HEK293T (cell line): ENCODE measurements at places on chromosomes 7 and 10.

- no peak for DNase-seq
These were observed 3.9 kb downstream of the DOCK1 start for GRCh38 chr10:126909147-126909546.

DNA sequence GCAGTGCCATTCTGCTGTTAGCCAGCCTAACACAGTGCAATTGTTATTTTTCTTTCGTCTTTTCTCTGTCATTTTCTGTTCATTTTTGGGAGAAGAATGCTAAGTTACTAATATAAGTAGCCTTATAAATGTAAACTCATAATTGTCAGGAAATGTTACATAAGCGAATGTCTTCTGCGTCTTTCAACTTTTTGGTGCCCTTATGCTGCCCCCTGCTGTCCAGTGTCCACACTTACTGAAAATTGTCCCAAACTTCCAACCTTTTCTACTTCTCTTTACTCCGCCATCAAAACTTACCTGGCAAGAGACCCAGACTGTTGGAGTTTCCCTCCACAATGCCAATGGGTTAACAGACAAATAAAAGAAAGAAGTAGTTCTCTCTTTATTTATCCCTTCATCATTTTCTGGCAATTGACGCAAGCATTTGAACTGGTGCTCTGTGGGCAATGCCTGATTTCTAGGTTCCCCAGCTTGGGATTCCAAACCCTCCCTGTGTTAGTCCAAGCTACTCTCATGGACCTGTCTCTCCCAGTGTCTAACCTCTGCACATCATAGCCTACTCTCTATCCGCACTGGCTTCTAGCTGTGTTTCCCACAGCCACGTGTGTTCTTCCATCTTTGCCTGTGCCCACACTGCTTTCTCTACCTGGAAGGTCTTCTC is 21.0 kb upstream of the EPC1 start:
- DNase-seq: peak; percentile 34

GRCh38 chr10:69878951-69879350 is 77.2 kb downstream of the COL13A1 start:
- no peak for DNase-seq

- no peak for DNase-seq
These were observed 215.8 kb downstream of the MAD1L1 start for GRCh38 chr7:2016761-2017480.

- no peak for DNase-seq
These were observed 92.0 kb upstream of the PAX2 start for GRCh38 chr10:100653238-100653956.

- no peak for DNase-seq
These were observed 533.3 kb upstream of the GHITM start for GRCh38 chr10:83605783-83606630.

DNA sequence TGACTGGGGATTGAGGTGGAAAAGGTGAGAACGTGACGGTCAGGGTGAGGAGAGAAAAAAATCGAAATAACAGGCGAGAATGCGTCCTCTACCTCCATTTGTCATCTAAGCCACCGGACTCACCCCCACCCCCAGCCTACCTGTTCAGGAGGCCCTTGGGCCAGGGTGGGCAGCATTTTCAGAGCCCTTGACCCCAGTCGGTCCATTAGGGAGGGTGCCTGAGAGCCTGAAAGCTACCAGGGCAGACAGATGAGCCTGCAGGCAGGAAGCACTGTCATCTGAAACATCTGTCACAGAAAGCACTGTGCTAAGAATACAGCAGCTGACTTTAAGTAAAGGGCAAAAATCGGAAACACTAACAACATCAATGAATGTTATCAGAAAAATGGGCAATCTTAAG is 47.0 kb downstream of the MAD1L1 start:
- DNase-seq: no peak

DNA sequence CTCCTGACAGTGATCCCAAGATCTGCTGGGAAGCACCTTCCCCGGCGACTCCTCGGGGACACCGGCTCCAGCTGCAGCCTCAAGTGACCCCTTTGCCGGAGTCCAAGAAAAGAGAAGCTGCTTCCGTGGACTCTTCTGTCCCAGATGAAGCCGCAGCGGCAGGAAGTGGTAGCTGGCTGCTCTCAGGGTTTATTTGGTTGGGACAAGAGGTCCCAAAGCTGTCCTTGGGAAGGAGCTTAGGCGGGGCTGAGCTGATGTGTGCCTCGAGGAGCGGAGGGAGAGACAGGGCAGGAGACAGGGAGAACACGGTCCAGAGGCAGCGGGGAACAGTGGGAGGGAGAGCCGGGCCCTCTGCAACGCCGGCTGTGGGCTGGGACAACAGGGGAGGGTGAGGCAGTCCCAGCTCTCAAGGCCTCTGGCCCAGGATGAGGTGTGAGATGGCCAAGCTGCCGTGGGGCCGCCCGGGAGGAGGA is 13.1 kb upstream of the FAM20C start:
- no peak for DNase-seq

DNA sequence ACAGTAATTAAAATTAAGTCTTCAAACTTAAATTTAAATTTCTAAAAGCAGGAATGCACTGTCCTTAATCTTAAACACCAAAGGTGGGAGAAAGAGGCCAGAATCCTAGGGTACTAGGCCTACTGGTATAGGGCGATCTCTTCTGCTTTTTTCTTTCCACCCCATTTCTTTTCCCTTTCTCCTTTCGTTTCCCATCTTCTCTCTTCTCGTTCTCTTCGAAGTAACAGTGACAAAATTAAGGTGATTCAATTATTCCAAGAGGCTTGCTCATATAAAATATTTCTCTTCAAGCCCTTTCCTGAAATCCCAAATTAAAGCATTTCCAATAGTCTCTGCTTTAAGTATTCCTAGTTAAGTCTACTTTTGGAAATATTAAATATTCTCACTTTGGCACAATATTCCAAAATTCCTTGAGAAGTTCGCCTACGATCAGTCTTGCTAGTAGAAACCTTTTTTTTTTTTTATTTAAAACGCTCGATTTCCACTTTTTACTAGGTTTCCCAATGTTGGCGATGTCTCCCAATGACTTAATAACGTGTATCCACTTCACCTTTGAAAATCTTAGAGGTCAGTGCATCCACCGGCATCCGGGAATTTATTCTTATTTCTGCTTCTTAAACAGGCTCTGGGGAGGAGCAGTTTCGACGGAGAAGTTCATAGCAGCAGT is 765 bp upstream of the LCOR start:
- DNase-seq: no peak

DNA sequence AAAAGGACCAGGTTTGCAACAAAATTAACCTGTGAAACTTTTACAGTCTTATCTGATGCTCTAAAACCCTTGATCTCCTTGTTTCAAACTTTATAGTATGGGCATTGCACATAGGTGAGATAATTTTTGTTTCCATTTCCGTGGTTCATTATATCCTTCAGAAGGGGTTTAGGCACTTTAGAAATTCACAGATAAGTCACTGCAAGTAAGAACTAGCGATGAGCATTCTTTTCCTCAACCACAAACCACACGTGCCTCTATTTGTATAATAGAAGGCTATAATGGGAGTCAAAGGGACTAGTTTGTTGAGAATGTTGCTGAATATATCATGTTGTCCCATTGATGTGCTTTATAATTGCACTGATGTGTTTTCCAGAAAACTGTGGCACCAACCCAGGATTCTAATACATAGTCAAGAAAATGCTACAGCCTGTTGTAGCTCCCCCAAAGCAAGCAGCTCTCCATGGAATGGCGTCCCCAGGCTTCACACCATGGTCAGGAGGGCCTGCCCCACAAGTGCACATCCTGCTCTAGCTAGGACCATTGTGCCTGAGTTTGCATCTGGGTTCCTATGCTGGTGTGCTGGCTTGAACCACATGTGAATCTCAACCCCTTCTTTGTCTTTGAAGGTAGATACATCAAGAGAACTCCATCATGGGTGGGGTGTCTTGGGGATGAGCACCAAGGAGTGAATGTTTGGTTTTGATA is 14.0 kb upstream of the ATXN7L1 start:
- no peak for DNase-seq

DNA sequence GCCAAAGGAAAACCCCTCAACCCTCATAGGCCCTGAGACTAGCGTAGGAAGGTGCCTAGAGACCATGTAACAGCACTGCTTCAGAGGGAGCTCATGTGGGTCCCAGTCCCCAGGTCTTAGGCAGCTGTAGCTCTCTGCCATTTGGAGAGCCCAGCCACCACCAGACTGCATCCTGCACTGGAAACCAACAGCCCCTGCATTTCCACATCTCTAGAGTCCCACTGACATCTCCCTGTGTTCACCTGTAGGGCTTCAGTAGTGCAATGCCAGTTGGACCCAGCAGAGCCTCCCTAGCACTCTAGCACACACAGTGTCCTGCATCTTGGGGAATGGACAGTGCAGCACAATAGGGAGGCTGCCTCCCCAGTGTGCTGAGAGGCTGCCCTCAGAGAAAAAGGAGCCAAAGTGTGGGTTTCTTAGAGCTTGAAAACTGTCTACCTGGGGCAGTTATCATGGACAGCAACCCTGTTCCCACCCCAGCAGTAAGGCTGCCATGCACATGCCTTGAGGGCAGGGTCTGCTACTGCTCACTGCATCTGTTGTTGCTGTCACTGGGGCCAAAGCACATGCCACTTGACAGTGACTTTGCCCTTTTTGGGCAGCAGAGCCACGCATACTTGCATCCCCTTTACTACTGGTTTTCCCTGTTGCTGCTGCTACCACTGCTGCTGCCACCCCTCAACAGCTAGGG is 46.7 kb upstream of the ANTXRL start:
- no peak for DNase-seq

GRCh38 chr10:133131734-133132472 is 28.1 kb upstream of the KNDC1 start:
- no peak for DNase-seq

DNA sequence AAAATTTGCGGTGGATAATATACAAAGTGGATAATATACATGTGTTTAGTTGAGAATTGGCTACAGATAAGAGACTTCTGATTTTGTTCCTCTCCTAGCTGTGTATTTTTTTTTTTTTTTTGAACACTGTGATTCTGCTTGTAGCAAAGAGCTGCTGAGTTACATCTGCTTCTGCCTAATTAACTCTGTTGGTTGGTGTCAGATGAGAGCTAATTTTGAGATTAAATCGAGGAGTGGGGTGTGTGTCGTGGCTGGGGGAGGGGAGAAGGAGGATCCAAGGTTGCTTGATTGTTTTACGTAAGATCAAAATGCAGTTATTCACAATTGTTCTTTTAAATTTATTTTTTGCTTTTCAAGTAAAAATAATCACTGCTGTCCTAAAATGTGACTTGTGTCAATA is 11.3 kb downstream of the KAT6B start:
- DNase-seq: no peak

DNA sequence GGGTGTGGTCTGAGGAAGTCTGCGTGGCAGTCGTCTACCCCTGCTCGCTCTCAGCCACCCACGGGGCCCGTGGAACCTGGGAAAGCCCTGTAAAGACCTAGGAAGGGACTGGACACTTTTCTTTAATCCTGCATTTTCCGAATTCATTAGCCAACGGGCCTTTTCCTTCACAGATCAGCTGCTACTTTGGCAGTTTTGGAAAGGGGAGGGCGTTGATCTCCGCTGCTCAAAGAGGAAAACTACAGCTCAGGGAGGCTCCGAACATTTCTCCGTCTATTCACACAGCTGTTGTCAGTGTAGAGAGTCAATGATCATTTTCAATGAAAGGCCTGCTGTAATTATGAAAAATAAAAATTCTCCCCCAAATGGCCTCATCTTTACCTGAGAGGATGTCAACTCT is 450.1 kb upstream of the MKI67 start:
- DNase-seq: no peak

GRCh38 chr7:151794508-151795167 is 82.3 kb downstream of the PRKAG2 start:
- DNase-seq: peak; percentile 51

DNA sequence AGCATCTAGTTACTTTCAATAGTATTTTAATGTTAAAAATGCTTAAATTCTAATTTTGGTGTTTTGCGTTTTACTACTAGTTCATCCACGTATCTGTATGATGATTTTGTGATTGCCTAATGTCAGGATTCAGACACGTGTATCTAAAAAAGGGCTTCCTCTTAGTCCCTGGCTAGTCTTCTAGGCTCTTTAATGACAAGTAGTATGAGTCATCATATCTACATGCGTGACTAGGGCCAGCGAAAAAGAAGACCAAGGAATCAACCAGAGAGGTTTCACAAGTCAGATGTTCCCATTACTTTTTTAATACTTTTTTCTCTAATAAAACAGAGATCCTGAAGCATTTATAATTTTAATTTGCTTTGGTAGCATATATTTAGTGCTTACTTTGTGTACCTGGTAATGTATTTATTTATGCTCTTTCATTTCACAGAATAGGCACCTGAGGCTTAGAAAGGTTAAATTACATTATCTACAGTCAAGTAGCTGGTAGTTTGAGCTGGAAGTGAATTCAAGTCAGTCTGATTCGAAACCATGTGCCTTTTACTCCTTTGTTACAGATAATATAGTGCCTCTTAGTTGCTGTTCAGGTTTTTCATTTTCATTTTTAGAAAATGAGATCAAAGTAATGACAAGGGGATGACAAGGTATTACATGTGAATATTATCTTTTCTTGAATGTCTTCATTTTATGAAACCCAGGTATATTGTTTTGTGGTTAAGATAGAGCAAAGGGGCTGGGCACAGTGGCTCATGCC is 140.3 kb downstream of the FOXP2 start:
- DNase-seq: peak; percentile 31

DNA sequence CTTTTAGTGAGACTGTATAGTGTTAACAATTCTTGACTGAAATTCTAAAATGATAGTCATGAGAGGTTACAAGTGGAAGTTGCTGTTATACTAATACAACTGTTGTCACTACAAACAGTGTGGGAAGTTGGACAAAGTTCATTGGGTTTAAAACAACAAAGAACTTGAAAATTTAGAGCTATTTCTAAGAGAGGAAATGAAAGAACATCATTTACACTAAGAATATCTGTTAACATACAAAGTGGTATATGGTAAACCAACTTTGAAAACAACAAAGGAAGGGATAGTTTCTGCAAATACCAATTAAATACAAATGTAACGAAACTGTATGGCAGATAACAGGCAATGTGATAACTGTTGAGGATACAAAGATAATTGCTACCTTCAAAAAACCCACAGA is 11.6 kb downstream of the MTPN start:
- DNase-seq: no peak

DNA sequence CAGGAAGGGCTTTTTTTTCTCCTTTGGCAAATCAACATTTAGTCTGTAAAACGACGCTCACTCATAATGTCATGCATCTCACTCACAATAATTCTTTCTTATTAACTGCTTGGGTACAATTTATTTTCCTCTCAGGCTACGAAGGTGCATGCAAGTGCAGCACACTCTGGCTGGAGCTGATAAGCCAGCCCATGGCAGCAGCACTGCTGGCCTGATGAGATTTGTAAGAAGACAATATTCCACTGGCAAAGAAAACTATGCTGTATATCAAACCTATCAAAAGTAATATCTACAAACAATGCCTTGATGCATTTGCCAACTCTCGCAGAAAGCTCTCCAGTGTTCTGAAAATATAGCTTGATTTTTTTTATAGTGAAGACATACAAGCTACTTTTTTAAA is 170.0 kb upstream of the PHF14 start:
- no peak for DNase-seq
